ENCODE measurements at places on chromosomes 7 and 10. TPM values are rescaled to one million over a fixed set of nuclear protein-coding genes. Genes with fewer than 3 reads are reported as not detected.
A peak's percentile ranks its signal among the peaks of the same experiment; 100 is the strongest.

Gene FGFBP3
- 1.5 TPM for total RNA-seq

Gene LBX1
- not detected for total RNA-seq

Gene EMX2
- total RNA-seq: not detected

GRCh38 chr7:81606078-81606863 is 163.6 kb downstream of the HGF start:
- no peak for DNase-seq

- no peak for DNase-seq
Measured at GRCh38 chr7:55440040-55440690, 75.0 kb downstream of the LANCL2 start.

- no peak for DNase-seq
Measured at GRCh38 chr7:142476077-142476476, 218.2 kb upstream of the PRSS58 start.

GRCh38 chr10:74949034-74949832 is 122.8 kb downstream of the KAT6B start:
- no peak for DNase-seq

DNA sequence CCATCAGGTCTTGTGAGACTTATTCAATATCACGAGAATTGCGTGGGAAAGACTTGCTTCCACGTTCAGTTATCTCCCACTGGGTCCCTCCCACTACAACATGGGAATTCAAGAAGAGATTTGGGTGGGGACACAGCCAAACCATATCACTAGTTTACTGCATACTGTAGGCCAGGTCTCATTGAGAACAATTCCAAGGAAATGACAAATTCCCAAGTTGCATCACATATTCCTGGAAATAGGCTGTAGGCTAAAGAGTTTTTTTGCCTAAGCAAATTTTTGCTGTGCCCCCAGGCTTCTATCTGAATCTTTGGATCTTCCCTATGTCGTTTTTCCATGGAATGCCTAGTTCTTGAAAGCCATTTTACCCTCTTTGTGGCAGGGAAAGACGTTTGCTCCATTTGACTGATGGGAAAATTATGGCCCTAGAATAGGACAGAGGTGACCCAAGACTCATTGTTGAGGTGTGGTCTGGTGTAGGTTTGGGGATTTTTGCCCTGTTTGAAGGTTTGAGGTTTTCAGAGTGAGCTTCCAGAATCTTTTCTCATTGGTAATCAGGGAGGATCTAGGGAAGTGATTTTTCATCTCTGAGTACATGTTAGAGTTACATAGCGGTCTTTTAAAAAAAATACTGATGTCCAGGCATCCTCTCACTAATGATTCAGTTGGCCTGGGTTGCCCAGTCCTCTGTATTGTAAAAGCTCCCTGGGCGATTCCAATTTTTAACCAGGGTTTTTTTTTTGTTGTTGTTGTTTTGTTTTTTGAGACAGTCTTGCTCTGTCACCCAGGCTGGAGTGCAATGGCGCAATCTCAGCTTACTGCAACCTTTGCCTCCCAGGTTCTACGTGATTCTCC is 44.4 kb downstream of the TACR2 start:
- no peak for DNase-seq

DNA sequence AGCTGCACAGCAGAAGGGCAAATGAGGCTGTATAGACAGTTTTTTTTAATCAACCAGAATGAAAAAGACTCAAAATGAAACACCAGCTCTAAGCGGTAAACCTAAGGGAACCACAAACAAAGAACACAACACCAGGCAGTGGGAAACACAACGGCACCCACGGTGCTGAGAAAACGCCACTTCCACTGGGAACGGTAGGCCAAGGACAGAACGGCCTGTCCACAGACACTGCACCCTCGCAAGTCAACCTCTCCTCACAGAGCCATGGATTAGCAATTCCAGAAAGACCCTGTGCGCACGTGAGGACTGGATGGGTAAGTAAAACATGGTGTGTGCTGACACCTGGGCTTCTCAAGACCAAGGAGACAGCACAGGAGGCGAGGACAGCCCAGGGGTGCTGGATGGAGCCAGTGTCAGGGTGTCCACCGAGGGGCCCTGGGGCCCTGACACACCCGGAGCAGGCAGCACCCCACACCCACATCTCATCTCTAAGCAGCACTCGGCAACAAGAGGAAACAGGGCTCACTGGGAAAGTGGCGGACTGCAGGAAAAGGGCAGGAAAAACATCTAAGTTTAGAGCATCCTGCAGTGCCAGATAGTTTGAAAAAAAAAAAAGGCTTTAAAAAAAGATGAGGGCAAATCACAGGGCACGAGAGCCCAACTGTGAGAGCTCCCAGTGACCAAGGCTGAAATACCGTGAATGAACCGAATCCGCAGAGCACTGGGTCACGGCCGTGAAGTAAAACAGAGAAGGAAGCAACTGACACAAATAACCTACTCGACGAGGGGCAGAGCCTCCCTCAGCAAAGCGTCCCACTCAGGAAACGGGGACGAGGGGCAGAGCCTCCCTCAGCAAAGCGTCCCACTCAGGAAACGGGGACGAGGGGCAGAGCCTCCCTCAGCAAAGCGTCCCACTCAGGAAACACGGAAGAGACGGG is 120.2 kb downstream of the MAD1L1 start:
- no peak for DNase-seq

- no peak for DNase-seq
Measured at GRCh38 chr7:17488829-17489228, 190.4 kb downstream of the AHR start.

DNA sequence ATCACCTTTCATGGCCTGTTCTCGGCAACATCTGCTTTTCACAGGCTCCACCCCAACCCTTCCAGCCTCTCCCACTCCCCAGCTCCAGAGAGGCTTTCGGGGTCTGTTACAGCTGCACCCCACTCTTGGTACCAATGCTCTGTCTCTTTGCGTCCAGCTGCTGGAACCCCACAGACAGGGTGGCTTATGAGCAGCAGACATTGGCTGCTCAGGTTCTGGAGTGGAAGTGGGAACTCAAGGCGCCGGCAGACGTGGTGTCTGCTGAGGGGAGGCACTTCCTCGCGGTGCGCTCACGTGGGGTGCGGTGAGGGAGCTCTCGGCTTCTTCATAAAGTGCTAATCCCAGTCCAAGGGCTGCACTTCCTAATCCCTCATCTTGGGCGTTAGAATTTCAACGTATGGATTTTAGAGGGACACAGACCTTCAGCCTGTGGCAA is 185.7 kb downstream of the ELFN1 start:
- no peak for DNase-seq

GRCh38 chr7:4159761-4160554 is 522.1 kb upstream of the FOXK1 start:
- DNase-seq: no peak

GRCh38 chr7:32670110-32671025 is 175.1 kb downstream of the AVL9 start:
- DNase-seq: no peak

DNA sequence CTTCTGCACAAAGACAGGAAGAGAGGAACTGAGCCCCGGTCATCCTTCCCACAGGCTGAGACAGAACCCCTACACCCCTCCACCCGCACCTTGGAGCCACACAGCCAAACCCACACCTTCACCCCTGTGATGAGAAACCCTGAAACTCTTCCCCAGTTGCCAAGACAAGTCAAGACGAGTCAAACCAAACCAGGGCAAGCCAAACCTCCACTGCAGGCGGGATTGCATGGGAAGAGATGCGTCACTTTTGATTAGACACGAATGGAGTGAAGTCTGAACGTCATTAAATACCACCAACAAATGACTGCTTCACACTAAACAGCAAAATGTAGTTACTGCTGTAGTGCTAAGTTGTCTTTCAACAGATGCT is 73.8 kb downstream of the PRPF18 start:
- no peak for DNase-seq

- peak; percentile 68 for DNase-seq
Measured at GRCh38 chr7:144834641-144835144, 1.2 kb downstream of the TPK1 start.

DNA sequence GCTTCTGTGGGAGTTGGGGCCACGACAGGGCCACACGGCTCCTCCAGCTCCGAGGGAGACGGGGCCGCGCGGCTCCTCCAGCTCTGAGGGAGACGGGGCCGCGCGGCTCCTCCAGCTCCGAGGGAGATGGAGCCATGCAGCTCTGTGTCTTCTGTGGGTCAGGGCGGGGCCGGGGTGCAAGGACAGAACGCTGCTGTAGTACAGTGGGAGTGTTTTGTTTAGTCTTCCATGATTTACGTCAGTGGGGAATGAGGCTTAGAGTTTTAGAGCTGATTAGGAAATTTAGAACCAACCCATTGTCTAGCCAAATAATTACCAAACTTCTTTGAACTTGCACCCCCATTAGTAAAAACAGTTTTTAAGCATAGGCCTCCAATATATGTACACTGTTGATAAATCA is 32.9 kb upstream of the PRKAR1B start:
- no peak for DNase-seq

DNA sequence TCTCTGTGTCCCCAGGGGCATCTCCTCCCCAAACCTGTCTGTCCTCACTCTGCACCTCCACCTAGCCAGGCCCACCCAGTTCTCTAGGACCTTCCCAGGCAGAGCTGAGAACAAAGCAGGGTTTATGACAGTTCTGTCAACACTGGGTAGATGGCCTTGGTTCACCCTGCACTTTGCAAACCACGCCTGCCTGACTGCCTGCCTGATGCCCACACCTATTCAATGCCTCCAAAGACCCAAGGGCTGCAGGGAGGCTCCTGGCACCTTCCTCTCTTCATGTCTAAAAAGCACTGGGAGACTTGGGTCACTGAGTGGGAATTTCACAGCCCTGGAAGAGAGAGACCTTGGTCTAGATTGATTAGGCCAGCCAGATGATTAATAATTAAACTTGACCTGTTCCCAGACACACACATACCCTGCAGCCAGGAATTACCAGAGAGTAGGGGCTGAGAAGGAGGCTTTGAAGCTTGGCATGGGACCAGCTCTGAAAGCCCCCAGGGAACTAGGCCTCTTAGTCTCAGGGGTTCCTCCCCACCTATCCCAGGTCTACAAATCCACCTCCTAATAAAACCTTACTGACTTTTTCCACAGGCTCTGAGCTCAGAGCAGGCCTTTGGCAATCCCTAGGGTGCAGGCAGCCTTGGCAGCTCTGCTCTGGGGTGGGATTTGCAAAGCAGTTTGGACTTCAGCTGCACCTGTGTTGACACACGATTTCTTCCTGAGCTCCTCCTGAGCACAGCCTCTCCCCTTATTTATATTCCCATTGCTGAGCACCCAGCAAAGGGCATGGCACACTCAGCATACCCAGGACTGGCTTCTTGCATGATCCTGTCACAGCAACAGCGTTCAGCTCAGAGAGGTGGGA is 25.7 kb upstream of the PDCD4 start:
- DNase-seq: no peak

Measured in CD4-positive, CD25-positive, alpha-beta regulatory T cell (primary cell).